Testis (tissue), 5 donors: ENCODE measurements at places on chromosomes 7 and 10. TPM values are rescaled to one million over a fixed set of nuclear protein-coding genes. Genes with fewer than 3 reads are reported as not detected.

TDRD1 gene
- total RNA-seq, result 25.7 TPM

TRPV6 gene
- total RNA-seq, result 4.5 TPM

- H3K36me3 ChIP-seq, result no peaks in the 10 kb centered on the region
- no peak overlapping the region for H3K27ac ChIP-seq
- no peak for DNase-seq
- no peak overlapping the region for H3K4me3 ChIP-seq
- no peaks in the 10 kb centered on the region for H3K27me3 ChIP-seq
- no peaks in the 10 kb centered on the region for H3K4me1 ChIP-seq
These were observed 11.6 kb upstream of the UPP1 start for GRCh38 chr7:48077423-48077822.

GRCh38 chr7:111290419-111290818 lies 199.5 kb downstream of the LRRN3 start:
- H3K36me3 ChIP-seq, result no peaks in the 10 kb centered on the region
- no peaks in the 10 kb centered on the region for H3K27me3 ChIP-seq
- no peak for DNase-seq
